Aorta (tissue), 5 donors: ENCODE measurements at places on chromosomes 3 and 15. TPM values are rescaled to one million over a fixed set of nuclear protein-coding genes. Genes with fewer than 3 reads are reported as not detected.

GRCh38 chr3:115448851-115449250 is 174.5 kb upstream of the GAP43 start:
- H3K27ac ChIP-seq = no peak overlapping the region
- H3K4me1 ChIP-seq = no peaks in the 10 kb centered on the region
- no peak overlapping the region for H3K4me3 ChIP-seq

The RIOX2 gene
- total RNA-seq = 15.7 TPM

The GPR87 gene
- not detected for total RNA-seq

DNA sequence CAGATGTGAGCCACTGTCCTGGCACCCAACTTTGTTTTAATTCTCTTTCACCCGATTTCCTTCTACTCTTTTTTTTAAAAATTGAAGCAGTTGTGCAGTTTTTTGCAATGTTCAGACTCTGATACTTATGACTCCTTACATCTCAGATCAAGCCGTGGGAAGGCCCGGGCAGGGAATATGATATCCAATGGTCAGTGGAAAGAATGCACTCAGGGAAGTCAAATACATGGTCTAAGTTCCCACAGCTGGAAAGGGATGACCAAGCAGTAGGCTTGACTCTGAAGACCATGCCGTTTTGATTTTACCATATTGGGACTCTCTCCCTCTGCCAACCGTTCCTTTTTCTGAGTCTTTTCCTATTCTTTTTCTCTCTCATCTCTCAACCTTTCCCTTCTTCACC is 157.2 kb downstream of the RPLP1 start:
- H3K36me3 ChIP-seq = no peaks in the 10 kb centered on the region
- no peak overlapping the region for H3K4me3 ChIP-seq
- no peak for DNase-seq
- no peaks in the 10 kb centered on the region for H3K27me3 ChIP-seq
- no peaks in the 10 kb centered on the region for H3K4me1 ChIP-seq

The PLIN1 gene
- total RNA-seq = 4.1 TPM

The RAD51 gene
- 0.87 TPM for total RNA-seq

DNA sequence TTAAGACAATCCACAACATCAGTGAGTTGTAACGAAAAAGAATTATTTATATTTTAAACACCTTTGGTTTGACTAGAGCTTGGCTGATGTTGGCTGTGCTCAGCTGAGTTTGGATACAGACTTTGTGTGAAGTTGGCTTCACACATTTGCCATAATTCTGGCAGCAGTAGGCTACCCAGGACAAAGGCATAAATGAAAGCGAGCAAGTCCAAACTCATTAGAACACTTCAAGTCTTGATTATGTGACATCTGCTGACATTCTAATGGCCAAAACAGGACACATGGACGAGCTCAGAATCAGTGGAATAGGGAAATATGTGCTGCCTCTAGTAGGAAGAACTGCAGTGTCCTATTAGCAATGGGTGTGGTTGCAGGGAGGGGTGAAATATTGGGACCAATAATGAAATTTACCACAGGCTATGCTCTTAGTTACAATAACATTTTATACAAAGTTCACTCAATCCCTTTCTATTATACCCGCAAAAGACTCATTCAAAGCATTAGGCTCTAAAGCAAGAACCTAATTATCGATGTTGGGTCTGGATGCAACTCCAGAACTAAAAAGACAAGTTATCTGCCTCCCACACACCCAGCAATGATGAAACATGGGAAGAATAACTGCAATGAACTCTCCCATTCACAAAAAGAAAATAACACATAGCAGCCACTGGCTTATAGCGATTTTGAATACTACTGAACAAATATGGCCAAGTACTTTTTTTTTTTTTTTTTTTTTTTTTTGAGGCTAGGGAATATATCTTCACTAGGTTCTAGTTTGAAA is 493.9 kb upstream of the RASGRP1 start:
- H3K36me3 ChIP-seq = no peaks in the 10 kb centered on the region
- no peak overlapping the region for H3K4me3 ChIP-seq
- no peak overlapping the region for H3K27ac ChIP-seq
- no peaks in the 10 kb centered on the region for H3K4me1 ChIP-seq

DNA sequence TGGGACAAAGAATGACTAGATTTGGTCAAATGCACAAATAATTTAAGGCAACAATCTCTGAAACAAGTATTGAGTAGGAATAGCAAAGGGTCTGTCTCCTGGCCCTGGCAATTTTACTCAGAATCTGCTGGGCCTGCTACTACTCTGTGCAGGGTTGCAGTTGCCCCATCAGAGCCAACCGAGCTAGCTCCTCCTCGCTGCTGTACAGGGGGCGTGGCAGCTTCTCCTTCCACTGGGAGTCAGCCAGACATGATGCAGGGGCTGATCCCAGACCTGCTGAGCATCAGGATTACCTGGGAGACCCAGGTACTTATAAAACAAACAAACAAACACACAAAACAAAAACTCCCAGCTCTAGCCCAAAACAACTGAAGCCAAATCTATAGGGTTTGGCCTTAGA is 30.5 kb upstream of the PXYLP1 start:
- no peak overlapping the region for H3K27ac ChIP-seq
- H3K36me3 ChIP-seq = no peaks in the 10 kb centered on the region
- no peak for DNase-seq
- no peaks in the 10 kb centered on the region for H3K4me1 ChIP-seq
- H3K27me3 ChIP-seq = no peaks in the 10 kb centered on the region

GRCh38 chr3:113285741-113286140 is 74.4 kb downstream of the BOC start:
- DNase-seq = no peak
- no peaks in the 10 kb centered on the region for H3K4me1 ChIP-seq
- H3K27ac ChIP-seq = no peak overlapping the region
- H3K27me3 ChIP-seq = no peaks in the 10 kb centered on the region
- H3K36me3 ChIP-seq = no peaks in the 10 kb centered on the region

DNA sequence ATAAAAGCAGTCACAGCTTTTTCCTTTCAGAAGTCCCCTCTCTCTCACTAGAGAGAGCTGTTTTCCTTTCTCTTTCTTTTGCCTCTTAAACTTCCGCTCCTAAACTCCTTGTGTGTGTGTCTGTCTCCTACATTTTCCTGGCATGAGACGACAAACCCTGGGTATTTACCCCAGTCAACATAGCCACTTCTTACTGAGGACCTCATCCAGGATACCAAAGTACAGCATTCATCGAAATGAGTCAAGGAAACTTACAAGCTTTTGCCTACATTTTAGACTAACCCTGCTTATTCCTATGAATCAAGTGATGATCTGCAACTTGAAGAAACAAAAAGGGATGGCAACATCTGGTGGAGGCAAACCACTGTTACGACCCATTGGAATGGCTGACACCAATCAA is 16.7 kb downstream of the PATL2 start:
- H3K36me3 ChIP-seq = no peaks in the 10 kb centered on the region
- no peaks in the 10 kb centered on the region for H3K27me3 ChIP-seq
- H3K27ac ChIP-seq = no peak overlapping the region
- no peaks in the 10 kb centered on the region for H3K4me1 ChIP-seq
- no peak for DNase-seq

- H3K27me3 ChIP-seq = no peaks in the 10 kb centered on the region
- H3K27ac ChIP-seq = no peak overlapping the region
- no peak overlapping the region for H3K4me3 ChIP-seq
- DNase-seq = no peak
- no peaks in the 10 kb centered on the region for H3K4me1 ChIP-seq
Measured at GRCh38 chr3:187709155-187709554, 6.8 kb upstream of the RTP2 start.

The HHATL gene
- total RNA-seq = not detected

The UPK1B gene
- total RNA-seq = not detected

DNA sequence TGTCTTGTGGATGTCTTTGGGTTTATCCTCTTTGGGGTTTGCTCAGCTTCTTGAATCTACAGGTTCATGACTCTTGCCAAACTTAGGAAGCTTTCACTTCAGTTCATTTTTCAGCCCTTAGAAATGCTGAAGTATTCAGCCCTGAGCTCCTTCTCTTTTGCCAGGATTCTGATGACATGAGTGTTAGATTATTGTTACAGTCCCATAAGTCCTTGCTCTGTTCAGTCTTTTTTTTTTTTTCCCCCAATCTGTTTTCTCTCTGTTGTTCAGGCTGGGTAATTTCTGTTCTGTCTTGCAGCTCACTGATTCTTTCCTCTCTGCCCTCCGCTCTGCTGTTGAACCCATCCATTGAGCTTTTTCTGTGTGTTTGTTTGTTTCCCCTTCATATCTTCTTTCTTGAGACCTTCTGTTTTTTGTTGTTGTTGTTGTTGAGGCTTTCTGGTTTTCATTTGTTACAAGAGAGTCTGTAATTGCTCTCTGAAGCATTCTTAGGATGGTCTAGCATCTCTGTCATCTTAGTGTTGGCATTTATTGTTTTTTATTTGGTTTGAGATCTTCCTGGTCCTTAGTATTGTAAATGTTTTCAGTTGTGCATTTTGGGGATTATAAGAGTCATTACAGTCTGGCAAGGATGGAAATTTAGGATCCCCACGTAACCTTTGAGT is 18.4 kb downstream of the LRCH3 start:
- no peak overlapping the region for H3K4me3 ChIP-seq
- no peaks in the 10 kb centered on the region for H3K36me3 ChIP-seq
- peak overlapping the region; percentile 93 for H3K27ac ChIP-seq
- no peak for DNase-seq
- peaks cover 5% of the 10 kb centered on the region for H3K4me1 ChIP-seq
- no peaks in the 10 kb centered on the region for H3K27me3 ChIP-seq

The MEGF11 gene
- not detected for total RNA-seq

The MEIS2 gene
- 58.7 TPM for total RNA-seq

DNA sequence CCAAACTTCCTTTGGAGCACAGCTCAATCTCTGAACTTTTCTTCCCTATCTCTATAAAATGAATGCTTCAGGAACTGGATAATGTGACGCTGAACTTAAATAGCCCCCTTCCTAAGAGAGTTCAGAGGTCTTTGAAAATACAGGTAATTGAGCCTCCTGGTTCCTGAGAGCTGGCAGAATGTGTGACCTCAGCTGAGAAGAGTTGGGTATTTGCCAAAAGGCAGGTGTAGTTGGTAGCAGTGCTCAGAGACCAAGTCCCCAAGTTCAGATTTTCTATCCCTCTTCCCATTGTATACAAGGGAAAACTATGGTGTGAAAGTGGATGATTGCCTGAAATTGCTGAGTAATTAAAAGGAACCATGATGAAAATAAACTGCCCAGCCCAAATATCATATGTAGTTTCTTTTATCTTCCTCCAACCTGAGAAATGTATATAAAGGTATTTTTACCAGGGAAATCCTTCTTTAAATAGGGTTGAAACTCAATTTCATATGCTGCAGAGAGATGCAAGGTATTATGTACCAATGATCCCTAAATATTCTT is 154.6 kb upstream of the ICE2 start:
- no peak overlapping the region for H3K27ac ChIP-seq
- H3K4me1 ChIP-seq = no peaks in the 10 kb centered on the region

DNA sequence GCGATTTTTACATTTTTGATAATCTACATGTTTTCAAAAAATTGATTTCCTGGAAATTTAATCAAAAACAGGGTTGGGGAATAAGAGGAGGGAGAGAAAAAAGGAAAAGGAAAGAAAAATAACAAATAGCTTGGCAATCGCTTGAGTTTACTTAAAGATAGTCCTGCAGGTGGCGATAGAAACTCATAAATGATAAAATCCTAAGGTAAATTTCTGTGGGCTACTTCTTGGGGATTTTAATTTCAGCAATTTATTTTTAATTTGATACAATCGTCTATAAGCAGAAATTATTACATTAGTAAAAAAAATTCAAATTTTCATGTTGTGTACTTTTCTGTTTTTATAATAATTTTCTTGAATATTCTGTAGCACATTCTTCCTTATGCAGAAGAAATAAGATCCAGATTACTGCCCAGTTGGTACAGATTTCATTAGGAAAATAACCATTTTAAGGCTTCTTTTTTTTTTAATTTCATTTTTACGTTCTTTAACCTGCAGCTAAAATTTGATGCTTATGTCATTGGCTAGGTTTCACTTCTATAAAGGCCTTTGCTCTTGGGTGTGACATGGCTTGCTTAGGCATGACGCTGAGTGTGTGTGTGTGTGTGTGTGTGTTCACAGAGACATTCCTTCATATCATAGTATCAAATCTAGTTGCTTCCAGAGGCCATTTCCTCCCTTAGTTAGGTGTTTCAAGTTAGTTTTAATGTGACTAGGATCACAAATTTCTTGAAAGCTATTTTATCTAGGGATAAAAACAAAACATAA is 181.8 kb downstream of the MCTP2 start:
- no peak overlapping the region for H3K27ac ChIP-seq
- H3K27me3 ChIP-seq = no peaks in the 10 kb centered on the region
- no peak overlapping the region for H3K4me3 ChIP-seq
- DNase-seq = no peak
- no peaks in the 10 kb centered on the region for H3K4me1 ChIP-seq

- H3K4me3 ChIP-seq = no peak overlapping the region
- no peaks in the 10 kb centered on the region for H3K36me3 ChIP-seq
- no peak for DNase-seq
- H3K4me1 ChIP-seq = no peaks in the 10 kb centered on the region
- no peaks in the 10 kb centered on the region for H3K27me3 ChIP-seq
Measured at GRCh38 chr15:31034152-31034551, 42.7 kb upstream of the MTMR10 start.

DNA sequence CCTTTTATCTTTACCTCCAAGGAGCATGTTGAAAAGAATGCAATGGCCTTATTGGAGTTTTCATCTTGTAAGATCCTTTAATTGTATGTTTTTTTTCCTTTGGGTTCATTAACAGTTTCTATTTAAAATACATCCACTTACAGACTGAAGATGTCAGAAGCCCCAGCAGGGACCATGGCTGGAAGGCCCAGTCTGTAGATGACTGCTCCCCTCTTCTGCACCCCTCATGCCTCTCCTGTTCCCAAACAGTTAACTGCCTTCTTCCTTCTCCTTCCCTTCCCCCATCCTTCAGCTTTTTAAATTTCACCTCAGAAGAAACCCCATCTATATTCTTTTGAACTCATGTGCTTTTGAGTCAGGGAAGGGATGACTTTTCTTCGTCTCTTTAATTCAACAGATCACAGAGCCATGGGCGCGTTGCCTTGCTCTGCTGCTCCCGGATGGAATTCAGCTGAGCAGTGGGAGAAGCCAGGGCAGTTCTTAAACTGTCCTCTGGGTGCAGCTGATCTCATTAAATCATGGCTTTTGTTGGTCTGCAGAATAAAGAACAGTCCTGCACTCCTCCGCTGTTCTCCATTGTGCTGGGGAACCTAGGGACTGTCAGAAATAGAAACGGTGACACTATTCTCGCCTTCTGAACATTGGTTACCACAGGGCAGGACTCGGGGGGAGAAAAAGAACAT is 71.5 kb upstream of the EIF1B start:
- no peak overlapping the region for H3K4me3 ChIP-seq
- no peaks in the 10 kb centered on the region for H3K27me3 ChIP-seq
- no peaks in the 10 kb centered on the region for H3K36me3 ChIP-seq
- H3K4me1 ChIP-seq = no peaks in the 10 kb centered on the region
- no peak for DNase-seq

GRCh38 chr15:51840692-51841091 is 11.2 kb downstream of the TMOD3 start:
- H3K27me3 ChIP-seq = no peaks in the 10 kb centered on the region
- H3K36me3 ChIP-seq = no peaks in the 10 kb centered on the region
- H3K4me3 ChIP-seq = no peak overlapping the region
- DNase-seq = no peak

GRCh38 chr3:152511904-152512303 is 243.2 kb downstream of the MBNL1 start:
- H3K27me3 ChIP-seq = no peaks in the 10 kb centered on the region
- no peak overlapping the region for H3K4me3 ChIP-seq
- no peaks in the 10 kb centered on the region for H3K4me1 ChIP-seq
- DNase-seq = no peak
- no peak overlapping the region for H3K27ac ChIP-seq
